ENCODE measurements at places on chromosomes 6 and 20.

DNA sequence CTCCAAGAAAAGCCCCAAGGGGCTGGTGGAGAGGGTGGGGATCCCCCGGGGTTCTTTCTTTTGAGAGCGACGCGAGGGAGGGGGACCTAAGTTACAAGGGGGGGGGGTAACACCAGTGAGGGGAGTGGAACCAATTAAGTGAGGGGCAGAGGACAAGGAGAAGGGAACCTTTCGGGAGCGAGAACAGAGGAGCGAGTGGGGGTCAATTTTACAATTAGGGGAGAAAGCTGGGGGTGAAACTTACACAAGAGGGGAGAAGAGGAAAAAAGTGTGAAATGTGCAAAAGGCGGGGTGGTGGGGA, 548 bp downstream of the SALL4 start:
- no peak for DNase-seq

DNA sequence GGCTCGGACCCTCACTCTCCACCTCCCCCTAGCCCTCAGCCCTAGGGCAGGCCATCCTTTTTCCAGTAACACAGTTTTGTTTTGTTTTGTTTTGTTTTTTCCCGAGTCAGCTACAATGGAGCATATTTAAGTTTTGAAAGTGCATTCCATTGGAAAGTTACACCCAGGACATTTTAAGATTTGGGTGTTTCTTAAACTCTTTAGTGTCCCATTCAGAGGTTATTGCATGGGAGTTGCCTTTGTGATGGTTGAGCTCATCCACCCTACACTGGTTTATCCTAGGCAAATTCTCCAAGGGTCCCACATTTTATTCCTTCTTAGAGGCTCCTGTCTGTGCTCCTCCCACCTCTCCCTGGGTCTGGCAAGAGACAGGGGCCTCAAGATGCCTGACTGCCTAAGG, 58.9 kb downstream of the THBS2 start:
- no peak for DNase-seq

- DNase-seq: no peak
Measured at GRCh38 chr6:2658788-2659187, 91.9 kb downstream of the MYLK4 start.

DNA sequence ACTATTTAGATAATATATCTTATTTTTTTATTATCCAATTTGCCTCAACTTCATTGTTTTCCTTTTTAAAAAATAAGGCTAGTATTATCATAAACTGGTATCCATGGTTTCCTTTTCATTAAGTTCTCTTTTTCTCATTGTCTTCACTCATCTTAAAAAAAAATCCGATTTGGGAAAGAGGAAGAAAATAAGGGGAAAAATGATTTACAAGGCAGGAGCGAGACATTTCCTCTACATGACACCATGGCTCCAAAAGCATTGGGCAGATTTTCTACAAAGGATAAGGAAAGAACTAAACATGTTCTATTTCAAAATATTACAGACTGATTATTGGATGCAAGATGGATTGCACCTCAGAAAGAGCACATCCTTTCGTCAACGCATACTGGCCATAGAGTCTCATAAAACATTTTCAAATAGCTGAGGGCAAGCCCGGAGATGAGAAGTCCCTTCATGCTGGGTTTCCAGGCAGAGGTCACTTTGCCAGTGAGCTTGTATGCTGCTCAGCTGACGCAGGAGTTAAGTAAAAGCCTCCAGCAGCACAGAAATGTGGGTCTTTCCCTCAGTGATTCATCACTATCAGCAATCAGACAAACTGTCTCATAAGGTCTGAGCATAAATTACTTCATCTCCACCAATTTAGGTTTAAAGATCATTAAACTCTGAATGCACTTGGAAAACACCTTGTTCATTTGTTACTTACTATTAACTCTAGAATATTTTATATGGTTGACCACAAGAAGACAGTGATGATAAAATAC, 129.0 kb upstream of the TNFAIP3 start:
- DNase-seq: no peak

DNA sequence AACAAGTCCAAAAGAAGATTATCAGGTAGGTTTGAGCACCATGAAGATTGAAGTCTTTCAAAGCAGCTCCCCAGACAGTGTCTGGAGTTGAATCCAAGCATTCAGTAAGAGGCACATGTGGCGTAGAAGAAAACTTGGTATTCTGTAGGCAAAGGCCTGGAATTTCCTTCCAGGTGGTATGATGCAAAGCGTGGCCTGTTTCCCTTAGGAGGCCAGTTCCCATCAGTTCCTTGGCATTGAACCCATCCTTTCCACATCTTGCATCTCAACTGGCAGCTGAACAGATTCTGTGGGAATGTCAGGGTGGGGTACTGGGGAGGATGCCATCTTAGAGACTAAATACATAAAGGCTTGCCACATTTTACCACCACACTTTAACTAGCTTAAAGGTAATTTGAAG, 516.0 kb downstream of the BTBD3 start:
- no peak for DNase-seq

DNA sequence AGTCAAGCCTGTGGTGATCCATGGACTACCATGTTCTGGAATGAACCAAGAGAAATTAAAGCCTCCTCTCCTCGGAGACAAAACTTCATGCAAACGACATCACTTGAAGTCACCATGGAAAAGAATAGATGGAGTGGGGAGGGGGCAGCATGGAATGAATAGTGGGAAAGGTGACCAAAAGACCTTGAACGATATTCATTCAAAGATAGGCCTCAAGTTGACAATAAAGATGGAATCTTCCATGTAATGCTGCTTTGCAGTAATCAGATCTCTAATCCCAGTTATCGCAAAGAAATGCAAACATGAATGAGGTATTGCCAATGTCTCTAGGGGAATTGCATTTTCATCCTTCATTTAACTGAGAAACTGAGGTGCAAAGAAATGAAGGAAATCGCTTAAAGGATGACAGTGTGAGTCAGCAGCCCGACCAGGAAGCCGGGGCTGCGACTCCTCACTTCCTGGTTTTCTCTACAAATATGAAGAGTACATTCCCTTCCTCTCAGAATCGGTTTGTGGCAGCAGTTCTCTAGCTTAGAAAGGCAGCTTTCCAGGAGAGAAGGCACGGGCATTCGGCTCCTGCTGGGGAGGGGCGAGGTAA, 65.6 kb upstream of the RREB1 start:
- DNase-seq: no peak
